ENCODE measurements at places on chromosomes 5 and 9.

DNA sequence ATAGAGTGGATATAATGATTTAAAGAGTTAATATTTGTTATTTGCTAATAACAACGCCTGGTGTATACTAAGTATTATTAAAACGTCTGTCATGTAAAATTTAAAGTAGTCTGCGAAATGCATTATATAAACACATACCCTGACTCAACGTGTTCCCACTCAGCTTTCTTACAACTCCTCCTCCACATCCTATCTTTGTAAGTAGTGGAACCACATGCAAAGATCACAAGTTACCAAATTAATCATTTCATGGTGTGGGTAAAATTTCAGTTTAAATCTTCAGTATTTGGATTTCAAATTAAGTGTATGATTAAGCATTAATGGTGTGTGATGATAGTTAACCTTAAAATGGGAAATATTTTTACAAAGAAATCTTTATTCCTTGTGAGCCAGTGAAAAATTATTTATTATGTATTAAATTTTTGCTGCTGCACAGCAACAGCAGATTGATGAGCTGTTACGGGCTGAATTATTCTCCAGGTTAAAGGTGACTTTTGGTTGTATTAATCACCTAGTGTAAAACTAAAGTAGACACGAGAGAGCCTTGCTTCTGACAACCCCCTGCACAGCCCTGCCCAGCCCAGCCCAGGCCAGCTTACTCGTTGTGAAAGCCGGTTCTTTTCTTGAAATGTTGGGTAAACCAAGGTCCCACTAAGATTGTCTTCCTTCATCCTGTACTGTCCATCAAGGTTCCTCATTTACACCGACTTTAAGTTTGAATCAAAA is 373.5 kb downstream of the DTWD2 start:
- no peak for DNase-seq

- no peak for DNase-seq
Observed at GRCh38 chr9:90054810-90055209, 450.0 kb downstream of the GADD45G start.

- no peak for DNase-seq
Observed at GRCh38 chr5:99141534-99142128, 212.8 kb upstream of the CHD1 start.

DNA sequence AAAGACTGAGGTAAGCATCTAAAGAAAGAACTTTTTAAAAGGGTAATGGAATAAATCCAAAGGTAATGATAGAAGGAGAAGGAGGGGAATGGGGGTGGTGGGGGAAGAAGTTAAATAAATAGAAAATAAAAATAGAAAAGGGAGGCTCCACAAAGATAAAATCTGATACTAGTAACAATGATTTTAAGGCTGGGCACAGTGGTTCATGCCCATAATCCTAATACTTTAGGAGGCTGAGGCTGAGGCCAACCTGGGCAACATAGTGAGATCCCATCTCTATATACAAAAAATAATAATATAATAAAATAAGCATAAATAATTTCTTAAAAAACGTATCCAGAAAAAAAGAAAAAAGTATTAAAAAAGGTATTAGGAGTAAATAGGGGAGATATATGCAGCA is 89.3 kb downstream of the FNBP1 start:
- DNase-seq = no peak

DNA sequence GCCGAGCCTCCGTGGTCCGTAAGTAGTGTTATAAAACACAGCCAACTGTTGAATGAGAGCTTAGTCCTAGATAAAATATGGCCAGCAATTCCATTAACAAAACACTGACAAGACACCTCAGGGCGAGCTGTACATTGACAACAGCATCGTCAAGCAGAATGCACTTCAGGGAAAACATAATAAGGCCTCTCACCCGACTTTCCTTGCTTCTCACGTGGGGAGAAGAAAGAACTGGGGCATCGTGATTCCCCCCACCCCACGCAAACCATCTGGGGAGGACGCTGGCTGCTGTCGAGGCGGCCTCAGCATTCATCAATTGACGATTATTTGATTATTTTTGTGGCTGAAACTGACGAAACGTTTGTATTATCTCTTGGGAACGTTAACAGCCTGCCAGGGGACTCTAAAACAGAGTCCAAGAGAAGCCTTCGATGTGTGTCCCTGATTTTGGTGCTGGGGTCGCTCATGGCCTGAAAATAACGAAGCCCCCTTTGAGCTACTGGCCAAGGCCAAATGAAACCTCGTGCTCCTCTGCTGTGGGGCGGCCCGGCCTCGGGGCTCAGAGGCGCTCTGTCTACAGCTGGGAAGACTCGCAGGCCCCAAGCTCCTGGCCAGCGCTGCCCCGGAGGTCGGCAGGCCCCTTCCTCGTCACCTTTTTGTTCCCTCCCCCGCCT is 464 bp downstream of the GDF9 start:
- no peak for DNase-seq

DNA sequence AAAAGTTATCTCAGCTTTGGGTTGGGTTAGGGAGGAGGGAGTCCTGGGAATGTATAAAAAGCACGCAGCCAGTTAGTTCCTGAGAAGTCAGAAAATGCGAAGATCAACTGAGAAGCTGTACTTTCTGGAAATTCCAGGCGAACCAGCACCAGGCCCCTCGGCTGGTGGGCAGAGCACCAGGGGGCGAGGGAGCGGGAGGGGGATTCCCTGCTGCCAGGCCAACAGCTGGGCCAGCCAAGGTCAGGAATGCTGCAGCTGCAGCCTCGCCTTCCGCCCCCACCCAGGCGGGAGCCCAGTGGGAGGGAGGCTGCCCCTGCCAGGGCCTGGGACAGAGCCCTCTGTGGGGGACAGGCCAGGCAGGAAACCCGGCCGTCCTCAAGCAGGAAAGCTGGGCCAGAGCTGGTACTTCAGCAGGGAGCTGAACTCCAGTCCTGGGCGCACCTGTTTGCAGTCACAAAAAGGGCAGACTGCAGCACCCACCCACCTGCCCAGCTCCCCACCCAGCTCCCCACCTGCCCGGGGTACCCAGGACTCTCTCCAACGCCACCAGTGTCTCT is 35.5 kb downstream of the VAV2 start:
- DNase-seq = no peak

DNA sequence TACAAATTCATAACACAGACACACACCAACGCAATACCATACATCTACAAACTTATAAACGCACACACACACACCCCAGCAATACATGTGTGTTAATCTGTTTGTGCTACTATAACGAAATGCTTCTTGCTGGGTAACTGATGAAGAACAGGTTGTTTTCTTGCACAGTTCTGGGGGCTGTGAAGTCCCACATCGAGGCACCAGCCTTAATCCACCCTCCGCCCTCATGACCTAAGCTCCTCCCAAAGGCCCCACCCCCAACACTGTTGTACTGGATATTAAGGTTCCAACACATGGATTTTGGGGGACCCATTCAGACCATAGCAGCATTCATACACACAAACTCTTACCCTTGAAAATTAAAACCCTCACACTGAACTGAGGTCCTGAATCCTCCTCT is 38.8 kb upstream of the LPCAT1 start:
- DNase-seq = no peak

DNA sequence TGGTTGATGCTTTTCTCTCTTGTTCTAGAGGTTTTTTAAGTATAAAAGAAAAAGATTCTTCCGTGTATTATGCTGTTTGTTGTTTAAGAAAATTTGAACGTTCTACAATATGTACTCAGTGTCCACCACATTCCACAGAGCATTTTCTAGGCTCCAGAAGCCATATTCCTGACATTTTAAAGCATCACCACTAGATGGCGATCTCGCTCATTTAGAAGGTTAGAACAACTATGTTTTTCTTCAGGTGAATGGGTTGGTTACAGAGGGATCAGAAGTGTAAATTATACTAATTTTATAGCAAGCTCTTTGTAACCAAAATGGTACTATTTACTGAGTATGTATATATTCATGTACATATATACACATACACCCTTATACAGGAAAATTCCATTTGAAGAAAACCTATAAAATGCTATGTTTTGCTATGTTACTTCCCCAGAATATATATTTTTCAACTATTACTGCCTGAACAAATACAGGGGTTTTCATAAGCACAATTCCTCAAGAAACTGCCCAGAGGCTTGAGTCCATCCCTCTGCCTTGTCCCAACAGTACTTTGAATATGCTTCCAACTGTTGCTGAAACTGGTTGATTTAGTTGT is 284.3 kb downstream of the CCDC171 start:
- peak; percentile 17 for DNase-seq
